EL (cell line): ENCODE measurements at places on chromosomes 13 and 19.

DNA sequence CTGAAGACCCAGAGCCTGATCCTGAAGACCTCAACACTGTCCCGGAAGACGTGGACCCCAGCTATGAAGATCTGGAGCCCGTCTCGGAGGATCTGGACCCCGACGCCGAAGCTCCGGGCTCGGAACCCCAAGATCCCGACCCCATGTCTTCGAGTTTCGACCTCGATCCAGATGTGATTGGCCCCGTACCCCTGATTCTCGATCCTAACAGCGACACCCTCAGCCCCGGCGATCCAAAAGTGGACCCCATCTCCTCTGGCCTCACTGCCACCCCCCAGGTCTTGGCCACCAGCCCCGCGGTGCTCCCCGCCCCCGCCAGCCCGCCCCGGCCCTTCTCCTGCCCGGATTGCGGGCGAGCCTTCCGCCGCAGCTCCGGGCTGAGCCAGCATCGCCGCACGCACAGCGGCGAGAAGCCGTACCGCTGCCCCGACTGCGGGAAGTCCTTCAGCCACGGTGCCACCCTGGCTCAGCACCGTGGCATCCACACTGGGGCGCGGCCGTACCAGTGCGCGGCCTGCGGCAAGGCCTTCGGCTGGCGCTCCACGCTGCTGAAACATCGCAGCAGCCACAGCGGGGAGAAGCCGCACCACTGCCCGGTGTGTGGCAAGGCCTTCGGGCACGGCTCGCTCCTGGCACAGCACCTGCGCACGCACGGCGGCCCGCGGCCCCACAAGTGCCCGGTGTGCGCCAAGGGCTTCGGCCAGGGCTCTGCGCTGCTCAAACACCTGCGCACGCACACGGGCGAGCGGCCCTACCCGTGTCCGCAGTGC, 2.9 kb upstream of the MCOLN1 start:
- DNase-seq, result no peak

GRCh38 chr19:11806354-11807098, 7.5 kb upstream of the ZNF440 start:
- no peak for DNase-seq

GRCh38 chr19:41706741-41707501, 1.5 kb upstream of the CEACAM5 start:
- peak; percentile 48 for DNase-seq

- peak; percentile 81 for DNase-seq
These were observed 224.5 kb downstream of the B3GLCT start for GRCh38 chr13:31424130-31424729.

DNA sequence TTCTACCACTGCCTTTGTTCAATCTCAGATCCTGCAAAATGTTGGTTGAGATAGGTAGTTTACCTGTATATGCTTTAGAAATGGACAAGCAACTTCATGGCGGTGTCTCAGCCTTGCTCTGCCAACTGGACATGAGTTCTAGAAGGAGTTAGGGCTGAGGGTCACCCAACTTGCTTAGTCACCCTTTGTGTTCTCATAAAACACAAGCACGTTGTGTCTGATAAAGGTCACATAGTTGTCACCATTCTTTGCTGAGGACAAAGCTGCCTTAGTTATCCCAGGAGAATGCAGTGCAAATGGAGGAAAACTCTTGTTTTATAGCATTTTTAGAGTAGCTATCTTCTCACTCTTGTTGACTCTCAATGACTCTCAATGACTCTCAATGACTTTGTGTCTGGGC, 218.4 kb upstream of the TMTC4 start:
- no peak for DNase-seq
